ENCODE measurements at places on chromosomes 7 and 10.

- DNase-seq: no peak
Observed at GRCh38 chr7:24812305-24812945, 55.2 kb upstream of the GSDME start.

GRCh38 chr10:29836396-29836795 is 201.6 kb upstream of the SVIL start:
- DNase-seq: no peak

DNA sequence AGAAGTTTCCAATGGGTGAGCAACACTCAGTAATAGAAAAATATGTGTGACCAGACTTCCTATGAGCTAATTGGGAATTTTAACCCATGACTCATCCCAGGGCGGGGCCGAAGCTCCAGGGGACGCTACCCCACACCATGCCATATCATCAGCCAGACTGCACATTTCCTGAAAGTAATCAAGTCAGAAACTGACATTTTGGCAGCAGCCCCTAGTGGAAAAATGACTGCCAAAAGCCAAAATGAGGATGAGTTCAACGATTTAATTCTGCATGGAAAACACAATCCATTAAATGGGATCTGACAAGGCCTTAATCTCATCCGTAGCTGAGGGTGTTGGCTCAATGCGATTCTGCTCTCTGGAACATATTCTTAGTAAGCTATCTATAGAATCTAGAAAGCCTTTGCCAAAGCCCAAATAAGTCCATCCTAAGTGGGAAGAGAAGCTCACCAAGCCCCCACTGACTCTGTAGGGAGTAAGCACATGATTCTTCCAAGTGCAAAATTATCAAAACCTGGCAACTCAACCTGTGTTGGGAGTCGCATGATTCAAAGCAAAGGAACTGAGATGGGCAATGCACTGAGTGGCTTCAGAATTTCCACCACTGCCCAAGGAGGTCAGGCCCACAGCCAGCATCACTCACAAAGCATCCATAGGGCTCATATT is 93.1 kb upstream of the PDE1C start:
- no peak for DNase-seq

GRCh38 chr7:78124216-78124615 is 325.6 kb downstream of the PHTF2 start:
- no peak for DNase-seq

DNA sequence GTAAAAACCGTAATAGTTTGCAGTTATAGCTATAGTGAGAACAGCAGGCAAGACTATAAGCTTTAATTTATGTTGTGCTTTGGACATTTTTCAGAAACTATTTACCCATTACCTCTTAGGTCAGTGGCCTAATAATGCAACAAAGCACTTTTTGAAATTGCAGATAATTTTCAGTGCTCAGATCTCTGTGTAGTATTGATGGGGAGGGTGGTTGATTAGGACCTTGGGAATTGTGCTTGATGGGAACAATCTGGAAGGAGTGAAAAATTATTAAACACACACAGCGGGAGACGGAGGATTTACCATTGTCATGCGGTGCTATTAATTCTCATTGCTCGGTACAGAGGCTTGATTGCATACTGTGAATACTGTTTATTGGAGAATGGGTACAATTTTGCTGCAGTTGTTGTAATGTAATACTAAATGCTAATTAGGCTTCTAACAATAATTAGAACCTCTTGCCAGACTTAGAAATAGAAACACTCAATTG is 304.8 kb downstream of the LRMDA start:
- no peak for DNase-seq

- no peak for DNase-seq
Observed at GRCh38 chr10:3570131-3570729, 214.8 kb downstream of the KLF6 start.

DNA sequence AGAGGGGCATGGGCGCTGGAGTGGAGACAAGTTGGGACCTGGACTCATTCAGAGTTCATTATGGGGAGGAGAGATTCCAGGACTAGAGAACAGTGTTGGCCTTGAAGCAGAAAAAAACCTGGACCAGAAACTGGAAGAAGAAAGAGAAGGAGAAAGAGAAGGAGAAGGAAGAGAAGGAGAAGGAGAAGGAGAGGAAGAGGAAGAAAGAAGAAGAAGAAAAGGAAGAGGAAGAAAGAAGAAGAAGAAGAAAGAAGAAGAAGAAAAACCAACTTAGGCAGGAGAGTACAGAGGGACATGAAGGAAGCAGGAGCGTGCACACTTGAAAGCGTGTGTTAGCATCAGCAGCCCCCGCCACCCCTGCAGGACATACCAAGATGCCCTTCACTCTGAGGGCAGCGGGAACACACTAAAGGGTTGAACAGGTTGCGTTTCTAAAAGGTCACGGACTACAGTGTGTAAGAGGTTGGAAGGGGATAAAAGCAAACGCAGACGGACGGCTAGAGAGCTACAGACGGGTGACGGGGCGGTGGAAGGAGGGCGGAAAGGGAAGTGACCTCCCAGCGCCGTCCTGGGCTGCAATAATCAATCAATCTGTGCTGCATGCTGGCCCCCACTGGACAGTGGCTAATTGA is 95.3 kb downstream of the SEC61G start:
- DNase-seq: no peak

DNA sequence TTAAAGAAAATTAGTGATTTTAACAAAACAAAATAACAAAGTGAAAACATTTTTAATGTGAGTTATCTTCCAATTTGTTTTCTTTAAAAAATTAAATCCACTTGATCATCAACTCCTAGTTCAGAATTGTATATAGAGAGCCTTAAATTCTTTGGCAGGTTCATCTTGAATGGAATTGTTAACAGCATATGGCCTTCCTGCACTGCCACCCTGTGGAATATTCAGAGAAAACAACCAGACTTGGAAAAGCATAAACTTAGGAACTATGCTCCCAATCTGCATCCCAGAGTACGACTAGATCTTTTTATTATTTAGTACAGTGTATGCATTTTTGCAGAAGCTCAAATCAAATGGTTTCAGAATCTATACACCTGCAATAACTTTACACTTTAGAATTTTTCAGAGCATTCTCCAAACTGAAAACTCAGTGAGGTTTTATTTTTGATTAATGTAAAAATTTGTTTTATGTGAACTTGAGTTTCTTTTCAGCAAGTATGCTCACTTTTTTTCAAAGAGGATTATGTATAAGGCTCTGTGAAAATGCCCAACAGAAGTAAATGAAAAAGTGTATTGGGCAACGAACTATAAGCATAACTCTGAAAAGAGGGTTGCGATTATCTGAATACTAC is 44.9 kb upstream of the ANK3 start:
- no peak for DNase-seq

DNA sequence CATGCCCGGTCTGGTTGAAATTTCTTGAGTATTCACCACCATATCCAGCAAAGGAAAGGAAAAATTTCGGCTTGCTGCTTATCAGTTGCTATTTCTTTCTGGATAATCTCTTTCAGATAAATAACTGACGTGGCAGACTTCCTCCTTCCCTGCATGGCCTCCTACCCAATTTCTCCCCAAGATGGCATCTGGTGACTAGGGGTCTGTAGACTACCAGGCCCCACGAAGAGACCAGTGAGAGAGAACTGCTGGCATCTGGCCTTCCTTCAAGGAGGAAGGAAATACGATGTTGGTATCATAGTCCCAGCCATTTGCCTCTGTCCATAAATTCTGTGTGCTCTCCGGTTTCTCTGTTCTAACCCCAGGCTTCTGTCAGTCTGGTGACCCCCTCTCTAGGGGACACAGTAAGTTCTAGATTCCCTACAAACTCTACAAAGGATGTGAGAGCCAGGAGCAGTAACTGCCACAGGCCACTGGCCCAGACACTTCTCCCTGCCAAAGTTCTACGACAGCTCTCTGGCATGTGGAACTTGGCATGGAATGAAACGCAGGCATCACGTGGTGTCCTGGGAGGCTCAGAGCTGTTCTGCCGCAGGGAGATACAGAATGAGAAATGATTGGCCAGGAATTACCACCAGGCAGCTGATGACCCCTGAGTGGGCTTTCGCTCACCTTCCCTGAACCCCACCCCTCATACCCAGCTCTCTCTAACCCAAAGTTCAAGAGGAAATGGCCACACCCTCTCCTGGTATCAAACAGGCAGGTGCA is 30.0 kb upstream of the MSRB2 start:
- DNase-seq: no peak

- DNase-seq: no peak
Observed at GRCh38 chr10:80555415-80555814, 17.7 kb downstream of the SH2D4B start.

GRCh38 chr7:117667456-117667855 is 187.6 kb downstream of the CFTR start:
- DNase-seq: no peak

DNA sequence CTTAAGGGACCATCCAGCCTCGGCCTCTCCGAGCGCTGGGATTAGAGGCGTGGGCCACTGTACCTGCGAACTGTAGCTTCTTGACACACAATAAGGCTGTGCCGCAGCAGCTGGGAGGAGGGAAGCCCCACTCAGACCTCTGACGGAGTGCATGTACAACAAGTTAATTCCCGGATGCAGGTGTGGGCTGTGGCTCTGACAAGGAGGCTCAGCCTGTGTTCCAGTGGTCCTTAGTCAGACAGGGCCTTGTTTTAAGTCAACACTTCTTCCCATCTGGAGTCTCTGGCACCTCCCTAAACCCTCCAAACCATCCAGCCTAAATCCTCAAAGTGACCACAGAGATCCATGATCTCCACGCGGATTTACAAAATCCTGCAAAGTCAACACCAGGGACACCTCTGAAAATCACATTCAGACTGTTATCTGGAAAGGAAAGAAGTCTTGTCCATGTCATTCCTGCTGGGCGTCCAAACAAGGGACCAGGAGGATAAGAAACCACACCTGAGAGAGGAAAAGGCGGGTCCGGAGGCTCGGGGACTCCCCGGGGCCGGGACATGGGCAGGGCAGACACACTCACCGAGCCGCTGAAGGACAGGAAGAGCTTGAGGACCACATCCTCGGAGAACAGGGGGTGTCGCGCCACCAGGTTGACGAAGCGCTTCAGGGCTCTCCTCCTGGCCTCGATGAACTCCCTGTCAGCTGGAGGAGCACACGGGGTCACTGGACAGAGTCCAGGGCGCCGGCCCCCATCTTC is 29.4 kb downstream of the NUDT1 start:
- no peak for DNase-seq

- DNase-seq: no peak
Observed at GRCh38 chr10:55033061-55033460, 232.0 kb upstream of the PCDH15 start.

DNA sequence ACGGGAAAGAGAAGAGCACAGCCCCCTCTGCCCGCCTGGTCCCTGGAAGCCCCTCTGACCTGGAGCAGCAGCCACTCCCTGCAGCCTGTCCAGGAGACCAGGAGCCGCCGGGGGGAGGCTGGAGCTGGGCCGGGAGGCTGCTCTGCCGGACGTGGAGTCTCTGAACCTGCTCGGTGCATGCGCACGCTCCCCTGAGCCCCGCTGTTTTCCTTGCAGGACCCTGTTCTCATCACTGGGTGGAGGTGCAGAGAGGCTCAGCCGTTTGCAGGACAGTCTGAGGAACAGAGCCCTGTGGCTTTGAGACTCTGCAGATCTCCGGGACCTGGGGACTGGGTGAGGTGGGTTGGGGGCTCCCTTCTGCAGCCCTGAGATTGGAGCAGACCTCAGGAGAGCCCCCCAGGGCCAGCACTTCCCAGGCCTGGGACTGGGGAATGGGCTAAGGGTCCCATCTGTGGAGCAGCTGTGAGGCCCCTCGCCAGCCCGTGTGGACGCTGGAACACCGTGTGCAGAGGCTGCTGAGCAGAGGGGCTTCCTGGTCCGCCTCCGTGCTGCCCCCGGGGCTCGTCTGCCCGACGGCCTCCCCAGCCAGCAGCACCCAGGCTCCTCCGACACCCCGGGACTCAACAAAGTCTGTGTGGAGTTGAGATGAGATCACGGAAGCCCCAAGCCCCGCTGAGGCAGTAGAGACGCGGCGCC is 48.5 kb upstream of the ADGRA1 start:
- no peak for DNase-seq
